ENCODE measurements at places on chromosomes 1 and 21.

GRCh38 chr1:8714173-8714572, 103.3 kb downstream of the RERE start:
- no peak for DNase-seq

DNA sequence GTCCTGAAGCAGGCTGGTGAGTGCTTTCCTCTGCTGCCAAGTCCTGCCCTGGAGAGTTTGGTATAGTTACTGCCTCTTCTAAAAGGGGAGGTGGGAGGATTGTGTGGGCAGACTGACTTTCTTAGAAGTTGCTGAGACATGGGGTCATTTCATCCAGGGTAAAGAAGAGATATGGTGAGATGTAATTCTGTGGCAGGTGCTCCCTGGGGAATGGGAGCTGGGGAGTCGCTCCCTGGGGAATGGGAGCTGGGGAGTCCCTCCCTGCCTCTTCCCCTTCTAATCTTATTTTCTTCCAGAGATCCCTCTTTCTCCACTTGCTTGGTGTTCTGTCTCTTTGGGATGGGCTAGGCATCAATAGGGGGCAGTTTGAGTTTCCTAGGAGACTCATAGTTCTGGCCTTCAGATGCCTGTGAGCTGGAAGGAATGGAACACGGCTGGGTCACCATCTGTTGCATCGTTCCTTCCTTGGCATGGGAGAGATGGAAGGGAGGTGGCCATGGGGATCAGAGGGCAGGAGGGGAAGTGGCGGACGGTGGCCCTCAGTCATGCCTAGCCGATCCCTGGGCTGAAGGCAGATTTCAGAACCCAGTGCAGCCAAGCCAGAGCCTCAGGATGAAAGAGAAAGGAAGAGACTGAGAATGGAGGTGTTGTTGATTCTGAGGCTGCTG, 59.0 kb downstream of the NFASC start:
- no peak for DNase-seq

- DNase-seq, result no peak
These were observed 57.7 kb downstream of the DDR2 start for GRCh38 chr1:162689745-162690671.

DNA sequence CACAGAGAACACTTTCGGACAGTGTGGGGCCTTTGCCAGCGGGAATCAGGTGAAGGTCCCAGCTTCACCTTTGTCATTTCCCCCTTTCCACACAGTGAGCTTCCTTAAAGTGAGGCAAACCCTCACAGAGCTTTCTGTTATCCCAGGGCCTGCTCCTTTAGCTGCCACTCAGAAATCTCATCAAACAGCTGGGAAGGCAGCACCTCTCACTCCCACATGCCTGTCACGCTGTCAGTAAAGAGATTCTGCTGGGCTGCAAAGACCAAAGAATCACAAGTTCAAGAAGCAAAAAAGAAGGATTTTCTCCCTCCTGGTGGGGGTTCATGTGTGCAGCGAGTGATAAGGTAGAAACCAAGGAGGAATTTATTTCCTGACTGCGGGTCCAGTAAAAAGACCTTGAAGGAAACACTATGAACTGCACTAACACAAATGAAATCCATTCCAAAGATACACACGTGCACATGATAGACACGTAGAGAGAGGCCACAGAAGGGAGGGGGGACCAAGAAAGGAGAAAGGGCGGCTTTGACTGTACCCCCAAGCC, 44.0 kb downstream of the HTR6 start:
- DNase-seq, result no peak

- no peak for DNase-seq
These were observed 22.0 kb downstream of the PARS2 start for GRCh38 chr1:54742282-54742681.

GRCh38 chr1:231240531-231240882, 505 bp upstream of the GNPAT start:
- no peak for DNase-seq

- no peak for DNase-seq
These were observed 538.4 kb upstream of the NCAM2 start for GRCh38 chr21:20459838-20460237.

- no peak for DNase-seq
These were observed at the start of gene GBP6 for GRCh38 chr1:89363638-89364536. Gene GBP6 (plus strand): TSS chr1:89364059. CDS start chr1:89368552, 4,493 bp downstream.

DNA sequence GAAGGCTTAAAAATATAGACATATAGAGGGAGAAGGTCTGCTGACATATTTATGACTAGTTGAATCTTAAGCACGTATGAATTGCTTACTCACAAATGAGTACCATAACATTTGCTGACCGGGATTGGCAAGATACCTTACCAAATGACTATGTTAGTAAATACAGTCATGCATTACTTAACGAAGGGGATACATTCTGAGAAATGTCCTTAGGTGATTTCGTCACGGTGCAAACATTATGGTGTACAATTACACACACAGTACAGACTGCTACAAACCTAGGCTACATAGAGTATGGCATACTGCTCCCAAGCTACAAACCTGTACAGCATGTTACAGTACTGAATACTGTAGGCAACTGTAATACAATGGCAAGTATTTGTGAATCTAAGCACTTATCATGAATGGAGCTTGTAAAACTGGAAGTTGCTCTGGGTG, 19.4 kb upstream of the UBE2U start:
- no peak for DNase-seq

GRCh38 chr1:230167419-230167852, 100.4 kb downstream of the GALNT2 start:
- DNase-seq, result peak; percentile 66

- DNase-seq, result no peak
These were observed 27.2 kb upstream of the UMODL1 start for GRCh38 chr21:42043961-42044360.
